ENCODE measurements at places on chromosomes 12 and 14. TPM values are rescaled to one million over a fixed set of nuclear protein-coding genes. Genes with fewer than 3 reads are reported as not detected.

- no peak for DNase-seq
Measured at GRCh38 chr14:56224691-56225681, 106.8 kb downstream of the PELI2 start.

Gene CERS5
- 37.7 TPM for total RNA-seq

Gene FAM186B
- 0.65 TPM for total RNA-seq

DNA sequence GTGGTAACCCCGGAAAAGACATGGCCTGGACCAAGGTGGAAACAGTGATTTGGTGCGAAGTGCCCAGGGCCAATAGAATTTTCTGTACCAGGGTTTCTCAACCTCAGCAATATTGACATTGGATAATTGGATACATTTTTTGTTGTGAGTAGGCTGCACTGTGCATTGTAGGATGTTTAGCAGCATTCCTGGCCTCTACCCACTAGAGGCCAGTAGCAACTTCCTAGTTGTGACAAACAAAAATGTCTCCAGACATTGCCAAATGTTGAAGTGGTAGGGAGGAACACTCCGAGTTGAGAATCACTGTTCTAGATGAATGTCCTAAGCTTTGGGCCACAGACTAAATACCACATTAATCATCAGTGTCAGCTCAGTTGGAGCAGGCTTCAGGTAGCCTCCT, 6.2 kb upstream of the CGRRF1 start:
- no peak for DNase-seq

DNA sequence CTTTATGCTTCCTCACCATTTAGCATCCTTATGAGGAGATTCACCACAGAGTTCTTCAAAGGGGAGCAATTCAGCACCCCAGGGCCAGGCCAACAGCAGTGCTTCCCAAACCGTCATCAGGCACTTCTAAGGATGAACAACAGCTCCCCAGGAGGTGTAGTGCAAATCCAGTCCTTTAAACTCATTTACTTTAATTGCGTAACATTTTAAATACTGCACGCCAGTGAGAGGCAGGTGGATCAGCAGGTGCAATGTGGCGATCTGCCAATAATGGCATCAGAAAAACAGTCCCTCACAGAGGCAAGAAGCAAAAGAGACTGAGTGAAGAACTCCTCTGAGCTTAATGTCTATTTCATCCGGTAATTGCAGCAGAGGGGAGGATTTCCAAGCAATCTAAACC, 770.9 kb upstream of the FOXG1 start:
- DNase-seq, result no peak

DNA sequence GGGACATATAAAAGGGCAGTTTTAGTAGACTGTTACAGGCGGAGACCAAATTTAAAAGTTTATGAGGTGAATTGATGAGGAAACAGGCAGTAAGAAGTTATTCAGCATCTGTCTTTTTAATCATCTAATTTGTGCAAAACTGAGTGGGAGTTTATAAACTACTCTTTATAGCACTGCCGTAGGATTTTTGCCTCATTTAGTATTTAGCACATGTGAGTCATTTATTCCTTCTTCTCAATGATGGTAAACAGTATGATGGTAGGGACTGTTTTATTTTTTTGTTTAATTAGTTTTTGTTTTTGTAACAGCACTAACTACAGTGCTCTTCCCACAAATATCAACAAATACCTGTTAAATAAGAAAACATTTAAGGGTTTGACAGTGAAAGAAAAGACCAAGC, 20.6 kb downstream of the TOGARAM1 start:
- DNase-seq, result no peak
